ENCODE measurements at places on chromosomes 12 and 14.

GRCh38 chr12:125453751-125454150 is 388.5 kb downstream of the AACS start:
- DNase-seq: no peak

- no peak for DNase-seq
Measured at GRCh38 chr14:75837151-75837787, 144.5 kb downstream of the TGFB3 start.

- DNase-seq: peak; percentile 87
Measured at GRCh38 chr14:61476754-61477410, 155.5 kb downstream of the PRKCH start.

DNA sequence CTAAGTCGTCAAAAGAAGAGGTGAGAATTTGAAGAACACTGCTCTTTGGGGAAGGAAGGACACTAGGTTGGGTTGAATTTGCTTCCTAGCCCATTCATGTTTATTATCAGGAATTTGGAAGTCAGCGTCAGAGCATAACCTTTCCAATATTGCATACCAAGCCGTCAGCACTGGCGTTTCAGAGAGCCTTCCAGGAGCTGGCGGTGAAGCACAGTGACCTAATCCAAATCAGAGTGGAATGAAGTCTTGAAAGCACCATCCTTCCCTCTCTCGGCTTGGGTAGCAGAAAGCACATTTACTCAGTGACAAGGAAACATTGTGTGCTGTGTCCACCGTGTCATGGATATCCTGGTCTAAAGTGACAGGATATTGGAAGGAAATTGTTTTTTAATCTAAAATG is 240.3 kb upstream of the PELI2 start:
- DNase-seq: no peak

DNA sequence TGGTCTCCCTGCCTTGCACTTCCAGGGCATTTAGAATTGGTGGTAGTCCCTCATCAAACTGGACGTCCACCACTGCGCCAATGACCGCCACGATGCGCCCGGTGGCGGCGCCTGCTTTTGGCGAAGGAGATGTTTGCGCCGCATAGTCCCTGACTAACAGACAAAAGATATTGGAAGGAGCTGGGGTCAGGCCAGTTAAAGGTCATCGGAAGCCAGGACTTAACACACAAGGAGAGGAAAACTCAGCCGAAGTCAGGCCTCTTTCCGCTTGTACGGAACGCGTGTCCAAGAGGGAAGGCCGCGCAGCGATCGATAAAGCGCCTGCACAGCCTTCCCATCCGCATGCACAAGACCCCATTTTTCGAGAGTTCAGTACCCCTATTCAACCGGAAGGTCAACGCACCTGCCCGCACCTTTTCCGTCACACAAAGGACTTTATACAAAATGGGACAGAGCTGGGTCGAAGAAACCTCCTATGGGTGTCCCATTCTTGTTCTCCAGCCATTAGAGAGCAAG is 525 bp downstream of the ATP5F1B start:
- no peak for DNase-seq

Data from KG1 (cell line).